ENCODE measurements at places on chromosomes 5 and 9. TPM values are rescaled to one million over a fixed set of nuclear protein-coding genes. Genes with fewer than 3 reads are reported as not detected.

Gene ANGPTL2
- total RNA-seq, result 54.3 TPM

GRCh38 chr5:84255315-84255714, 129.4 kb downstream of the EDIL3 start:
- no peak for DNase-seq

- no peak for DNase-seq
Measured at GRCh38 chr5:152113401-152113800, 188.8 kb upstream of the GLRA1 start.

GRCh38 chr9:95090023-95090791, 227.3 kb downstream of the FANCC start:
- DNase-seq, result no peak

GRCh38 chr5:140245341-140245740, 57.6 kb downstream of the PFDN1 start:
- no peak for DNase-seq

Data from tibial nerve (tissue), 4 donors.